ENCODE measurements at places on chromosomes 11 and 22.

GRCh38 chr22:45528046-45528445, 25.4 kb downstream of the FBLN1 start:
- no peak for DNase-seq

GRCh38 chr11:108009497-108010370, 1.0 kb downstream of the CUL5 start:
- no peak for DNase-seq

DNA sequence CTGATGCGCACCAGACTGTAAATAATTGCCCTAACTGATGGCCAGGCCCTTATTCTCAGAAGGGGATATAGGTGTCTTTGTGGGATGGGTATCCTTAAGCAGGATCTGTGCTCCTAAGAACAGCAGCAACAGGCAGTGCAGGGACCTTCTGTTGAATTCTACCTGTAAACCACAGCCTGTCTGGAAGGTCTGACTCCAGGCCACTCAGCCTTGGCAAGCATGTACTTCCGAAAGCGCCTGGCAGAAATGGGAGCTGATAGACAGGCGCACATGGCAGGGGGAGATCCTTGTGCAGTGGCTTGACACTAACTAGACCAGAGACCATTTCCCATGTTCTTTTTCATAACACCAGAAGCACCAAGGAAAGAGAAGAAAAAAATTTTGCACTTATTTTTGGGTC, 59.0 kb downstream of the C22orf31 start:
- DNase-seq: no peak

DNA sequence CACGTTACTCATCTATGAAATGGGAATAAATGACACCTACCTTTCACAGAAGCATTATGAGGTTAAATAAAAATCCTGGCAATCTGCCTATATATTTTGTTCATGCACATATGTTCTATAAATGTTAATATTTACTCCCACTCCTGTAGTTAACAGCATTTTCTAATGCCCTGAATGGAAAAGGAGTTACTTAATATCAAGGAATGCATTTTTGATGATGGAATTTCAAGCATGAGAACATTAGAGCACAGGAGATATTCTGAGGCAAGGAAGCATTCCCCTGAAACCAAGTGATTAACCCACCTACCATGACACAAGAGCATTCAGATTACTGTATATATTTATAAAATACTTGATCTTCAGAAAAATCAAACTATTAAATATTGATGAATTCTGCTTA, 102.1 kb downstream of the ARHGAP32 start:
- DNase-seq: no peak

GRCh38 chr22:44182588-44183286, 2.0 kb downstream of the PARVG start:
- peak; percentile 55 for DNase-seq

GRCh38 chr11:15923183-15923582, 433.2 kb downstream of the SOX6 start:
- DNase-seq: no peak

- no peak for DNase-seq
Measured at GRCh38 chr11:490186-490929, 16.7 kb downstream of the RNH1 start.

- DNase-seq: peak; percentile 73
Measured at GRCh38 chr11:18706330-18707243, 8.0 kb downstream of the TMEM86A start.

DNA sequence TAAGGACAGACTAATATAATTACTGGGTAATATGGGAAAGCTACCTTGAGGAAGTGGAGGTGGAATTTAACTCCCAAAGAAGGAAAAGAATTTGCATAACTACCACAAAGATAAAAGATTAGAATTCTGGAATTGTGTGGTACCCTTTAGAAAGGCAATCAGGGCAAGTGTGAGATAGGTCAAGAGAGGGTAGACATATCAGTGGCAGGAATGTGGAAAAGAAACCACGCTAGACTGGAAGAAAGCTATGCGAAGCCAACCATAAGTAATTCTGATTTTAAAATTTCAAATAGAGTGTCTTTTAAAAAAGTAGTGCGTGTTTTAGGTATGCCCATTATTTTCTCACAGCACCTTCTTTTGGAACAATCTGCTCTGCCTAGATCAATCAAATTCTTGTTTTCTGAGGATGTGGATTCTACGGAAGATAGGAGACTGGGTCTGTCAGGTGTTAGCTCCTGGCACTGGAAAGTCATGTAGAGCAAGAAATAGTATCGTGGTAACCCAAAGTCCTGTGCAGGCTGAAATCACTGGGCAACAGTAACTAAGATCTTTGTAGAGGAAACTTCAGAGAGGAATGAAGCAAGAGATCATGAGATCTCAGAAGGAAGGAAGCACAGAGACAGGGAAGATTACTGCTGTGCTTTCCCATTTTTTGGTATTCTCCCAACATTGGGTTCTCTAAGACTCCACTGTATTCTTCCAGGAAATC, 111.3 kb upstream of the MTMR2 start:
- DNase-seq: no peak

DNA sequence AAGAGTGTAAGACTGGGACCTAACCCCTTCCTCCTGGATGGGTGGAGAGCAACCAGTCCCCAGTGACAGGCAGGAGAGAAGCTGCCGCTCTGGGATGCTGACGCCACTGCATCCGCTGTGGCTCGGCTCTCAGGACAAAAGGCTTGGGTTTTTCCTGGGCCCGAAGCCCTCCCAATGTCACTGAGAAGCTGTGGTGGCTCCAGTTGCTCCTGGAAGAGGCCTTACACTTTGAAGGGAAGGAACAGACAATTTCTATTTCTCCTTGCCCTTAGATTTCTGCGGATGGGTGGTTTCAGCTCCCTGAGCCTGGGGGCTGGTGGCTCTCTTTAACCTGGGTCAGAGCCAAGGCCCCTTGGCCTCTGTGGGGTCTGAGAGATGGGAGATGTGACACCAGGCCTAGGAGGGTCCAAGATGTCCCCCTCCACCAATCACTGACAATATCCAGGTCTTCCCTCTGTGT, 21.4 kb downstream of the TPBGL start:
- DNase-seq: no peak

GRCh38 chr11:32829680-32830412, at the start of gene PRRG4:
Gene PRRG4 (plus strand): TSS chr11:32829927. CDS start chr11:32830530, 603 bp downstream.
- peak; percentile 11 for DNase-seq

DNA sequence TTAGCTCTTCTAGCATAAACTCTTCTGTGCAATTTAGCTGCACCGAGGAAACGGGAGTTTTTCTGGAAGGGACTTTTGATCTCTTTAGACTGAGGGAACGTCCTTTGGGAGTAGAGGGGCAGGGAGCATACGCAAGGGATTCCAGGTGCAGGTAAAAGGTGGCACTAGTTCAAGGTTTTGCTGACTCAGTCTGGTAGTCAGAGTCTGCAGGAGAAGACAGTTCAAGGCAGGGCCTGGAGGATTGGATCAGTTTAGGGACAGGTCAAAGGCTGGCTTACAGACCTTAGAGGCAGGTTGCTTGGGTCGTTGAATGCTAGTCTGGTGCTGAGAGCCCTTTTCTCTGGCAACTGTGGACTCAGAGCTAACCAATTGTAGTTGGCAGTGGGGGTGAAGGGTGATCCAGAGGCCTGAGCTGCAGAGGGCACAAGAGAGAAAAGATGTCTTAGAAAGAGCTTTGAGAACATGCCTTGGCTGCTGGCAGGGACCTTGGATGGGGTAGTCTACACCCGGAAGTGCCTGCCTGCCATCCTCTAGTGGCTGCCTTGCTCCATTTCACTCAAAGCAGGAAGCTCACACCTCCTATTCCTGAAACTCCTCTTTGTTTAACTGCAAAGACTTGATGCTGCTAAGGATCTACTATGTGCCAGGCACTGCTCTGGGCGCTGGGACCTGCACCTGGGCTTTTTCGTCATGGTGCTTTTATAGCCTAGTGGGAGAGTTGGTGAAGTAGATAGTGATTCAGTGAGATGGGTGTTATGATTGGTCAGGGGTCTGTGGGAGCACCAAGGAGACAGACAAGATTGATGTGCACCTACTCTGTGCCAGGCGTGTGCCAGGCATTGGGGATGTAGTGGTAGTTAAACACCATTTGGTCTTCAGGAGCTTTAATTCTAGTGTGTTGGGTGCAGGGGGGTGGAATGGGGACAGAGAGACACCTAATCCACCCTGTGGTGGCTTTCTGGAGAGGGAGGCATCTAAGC, 17.1 kb downstream of the MIAT start:
- peak; percentile 42 for DNase-seq

DNA sequence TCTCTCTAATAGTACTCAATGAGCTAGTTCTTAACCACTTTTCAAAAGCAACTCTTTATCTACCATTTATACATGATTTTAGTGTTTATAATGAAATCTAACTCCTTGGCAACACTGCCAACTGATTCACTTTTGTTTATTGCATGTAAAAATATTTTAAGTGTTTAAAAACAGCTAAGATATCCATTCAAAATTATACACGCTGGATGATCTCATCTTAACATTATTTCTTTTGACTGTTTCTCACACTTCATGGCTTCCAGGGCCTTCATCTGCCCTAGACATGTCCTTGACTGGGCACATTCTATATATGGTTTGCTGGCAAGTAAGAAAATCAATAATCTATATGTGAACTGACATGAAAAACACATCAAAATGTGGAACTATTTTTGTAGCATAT, 414.6 kb upstream of the LUZP2 start:
- no peak for DNase-seq

DNA sequence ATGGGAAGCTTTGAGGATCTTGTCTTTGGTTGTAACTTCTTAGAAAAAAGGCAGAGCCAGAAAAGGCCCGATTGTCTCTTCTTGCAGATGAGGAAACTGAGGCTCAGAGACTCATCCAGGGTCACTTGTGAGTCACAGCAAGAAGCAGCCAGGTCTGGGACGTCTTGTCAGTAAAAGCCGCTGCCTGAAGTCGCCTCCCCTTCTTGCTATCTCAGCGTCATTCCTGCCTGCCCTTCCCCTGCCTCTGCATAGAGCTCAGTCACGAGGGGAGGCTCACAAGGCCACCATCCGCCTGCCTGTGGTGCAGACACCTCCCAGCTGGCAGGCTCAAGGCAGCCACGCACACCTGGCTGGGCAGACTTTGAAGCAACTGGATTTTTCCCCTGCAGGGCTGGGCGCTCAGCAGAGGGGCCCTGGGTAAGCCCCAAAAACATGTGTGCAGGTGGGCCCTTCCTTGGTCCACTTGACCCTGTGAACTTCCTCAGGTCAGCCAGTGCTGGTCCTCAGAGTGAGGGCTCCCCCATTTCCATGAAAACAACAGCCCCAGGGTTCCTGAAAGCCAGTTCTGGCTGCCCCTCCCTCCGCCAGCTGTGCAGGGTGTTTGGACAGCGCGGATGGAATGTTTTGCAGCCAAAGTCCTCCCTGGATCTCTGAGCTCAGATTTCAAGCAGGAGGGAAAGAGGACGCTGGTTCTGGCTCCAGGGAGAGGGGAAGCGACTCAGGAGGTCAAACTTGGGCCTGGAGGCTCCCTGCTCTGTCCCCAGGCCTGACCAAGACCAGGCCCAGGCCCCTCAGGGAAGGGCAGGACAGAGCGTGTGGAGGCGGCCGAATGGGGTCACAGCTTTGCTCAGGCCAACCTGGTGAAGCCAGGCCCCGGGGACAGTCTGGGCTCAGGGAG, 6.0 kb upstream of the RAB3IL1 start:
- no peak for DNase-seq

DNA sequence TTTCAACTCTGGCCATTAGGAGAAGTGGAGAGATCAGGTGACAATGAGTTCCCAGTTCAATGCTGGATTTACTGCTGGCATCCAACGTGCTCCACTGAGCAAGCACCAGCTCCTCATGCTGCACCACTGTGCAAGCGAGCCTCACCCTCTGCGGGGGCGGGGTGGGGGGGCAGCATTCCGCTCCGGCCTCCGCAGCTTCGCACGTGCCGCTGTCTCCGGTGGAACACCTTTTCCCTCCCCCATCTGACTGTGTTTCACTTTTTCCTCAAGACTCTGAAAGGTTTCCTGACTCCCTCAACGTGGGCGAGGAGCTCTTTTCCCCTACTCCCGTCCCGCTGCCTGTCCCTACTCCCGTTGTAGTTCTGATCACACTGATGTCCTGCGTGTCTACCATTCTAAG, 835 bp upstream of the RHOD start:
- DNase-seq: no peak

DNA sequence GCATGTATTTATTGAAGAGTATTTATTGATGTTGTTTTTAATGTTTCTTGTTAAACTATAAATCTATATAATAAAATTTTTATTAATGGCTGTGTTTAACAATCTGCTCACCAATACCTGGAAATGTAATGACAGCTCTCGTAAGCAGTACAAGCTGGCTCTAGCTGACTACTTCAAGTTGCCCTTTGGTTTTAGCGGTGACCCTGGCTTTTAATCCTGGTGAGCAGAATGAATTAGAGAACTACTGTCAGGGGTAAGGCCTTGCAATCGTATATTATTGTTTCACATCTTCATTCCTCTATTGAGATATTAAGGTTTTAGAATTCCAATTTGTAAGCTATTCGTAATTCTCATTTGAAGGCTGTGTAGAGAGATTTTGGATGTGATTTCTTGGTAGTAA, 372.2 kb downstream of the METTL15 start:
- no peak for DNase-seq

DNA sequence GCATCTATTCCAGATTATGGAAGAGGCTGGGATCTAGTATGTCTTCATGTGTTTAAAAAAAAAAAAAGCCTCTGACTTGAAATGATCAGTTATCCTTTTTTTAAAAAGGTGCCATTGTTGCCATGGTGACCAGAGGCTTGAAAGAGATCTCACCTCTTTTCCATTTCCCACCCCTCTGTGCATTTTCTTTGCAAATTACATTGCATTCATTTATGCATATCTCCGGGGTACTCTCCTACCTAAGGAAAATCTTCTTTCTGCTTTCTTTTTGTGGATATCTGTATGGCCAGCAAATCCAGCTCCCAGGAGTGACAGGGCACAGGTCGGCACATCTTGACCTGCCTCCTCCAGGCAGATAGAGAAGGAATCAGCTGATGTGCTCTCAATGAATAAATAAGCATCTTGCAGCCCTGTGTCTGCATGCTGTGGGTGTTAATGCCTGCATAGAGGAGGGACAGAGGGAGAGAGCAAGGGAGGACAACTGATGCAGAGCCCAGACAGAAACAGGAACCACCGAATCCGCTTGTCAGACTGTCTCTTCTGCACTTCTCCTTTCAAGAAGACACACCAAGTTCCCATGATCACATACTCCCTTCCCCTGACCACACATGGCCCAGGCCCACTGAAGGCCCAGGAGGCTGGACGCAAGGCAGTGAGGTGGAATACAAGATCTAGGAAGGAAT, 50.9 kb downstream of the CWC15 start:
- no peak for DNase-seq

DNA sequence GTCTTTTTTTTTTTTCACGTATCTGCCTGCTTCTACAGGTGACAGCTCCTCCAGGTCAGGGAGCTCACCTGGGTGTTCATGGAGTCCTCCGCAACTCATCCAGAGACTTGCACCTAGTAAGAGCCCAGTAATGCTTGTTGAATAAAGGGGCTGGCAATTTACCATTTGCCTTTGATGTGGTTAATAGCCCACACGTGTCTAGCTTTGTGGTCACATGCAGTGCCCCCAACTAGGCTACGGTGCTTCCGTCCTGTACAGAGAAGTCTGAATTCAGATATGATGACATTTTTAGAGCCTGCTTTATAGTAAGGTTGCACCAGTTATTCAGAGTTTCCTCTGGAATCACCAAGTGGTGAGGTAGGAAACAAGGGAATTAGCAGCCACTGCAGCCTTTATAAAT, 199.4 kb upstream of the MTMR2 start:
- DNase-seq: no peak

Measured in CD4-positive, alpha-beta T cell treated with Interleukin-10 for 1 hour (primary cell).